ENCODE measurements at places on chromosomes 16 and 17.

DNA sequence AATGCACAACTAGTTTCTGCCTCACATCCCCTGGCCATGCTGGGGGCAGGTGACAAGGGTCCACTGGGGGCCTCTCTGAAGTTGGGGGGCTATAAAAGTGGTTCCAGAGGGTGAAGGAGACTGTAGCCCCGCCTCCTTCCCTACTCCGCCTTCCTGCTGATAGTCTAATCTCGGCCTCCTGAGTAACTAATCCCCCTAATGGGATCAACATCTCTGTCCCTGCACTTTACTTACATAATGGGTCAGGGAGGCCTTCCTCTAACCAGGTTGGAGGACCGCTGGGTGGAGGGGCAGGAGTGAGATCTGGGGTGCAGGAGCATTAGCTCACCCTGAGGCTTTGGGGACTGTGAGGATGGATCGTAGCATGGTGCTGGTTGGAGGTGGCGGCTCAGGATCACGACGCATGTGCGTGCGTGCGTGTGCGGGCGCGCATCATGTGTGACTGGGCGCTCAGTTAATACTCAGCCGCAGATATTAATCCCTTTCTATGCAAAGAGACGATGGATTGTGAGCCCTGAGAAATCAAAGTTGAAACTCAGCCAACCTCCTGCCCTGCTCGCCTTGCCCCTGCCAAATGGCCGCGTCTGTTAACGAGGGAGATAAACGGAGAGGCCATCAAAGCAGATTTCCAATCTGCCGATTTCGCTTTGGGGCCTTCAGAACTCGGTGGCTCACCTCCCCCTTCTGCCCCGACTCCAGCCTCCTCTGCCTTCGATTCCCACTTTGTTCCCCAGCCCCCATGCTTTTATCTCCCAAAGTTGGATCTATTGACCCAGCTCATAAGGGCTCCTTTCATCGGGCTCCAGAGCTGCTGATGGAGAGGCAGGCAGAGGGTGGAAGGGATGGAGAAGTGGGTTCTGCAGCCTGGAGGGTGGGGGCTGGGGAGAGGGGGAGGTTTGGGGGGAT, 107.3 kb downstream of the SDK2 start:
- no peaks in the 10 kb centered on the region for H3K36me3 ChIP-seq
- H3K4me1 ChIP-seq, result no peaks in the 10 kb centered on the region
- DNase-seq, result no peak
- H3K27ac ChIP-seq, result no peak overlapping the region
- H3K27me3 ChIP-seq, result no peaks in the 10 kb centered on the region

DNA sequence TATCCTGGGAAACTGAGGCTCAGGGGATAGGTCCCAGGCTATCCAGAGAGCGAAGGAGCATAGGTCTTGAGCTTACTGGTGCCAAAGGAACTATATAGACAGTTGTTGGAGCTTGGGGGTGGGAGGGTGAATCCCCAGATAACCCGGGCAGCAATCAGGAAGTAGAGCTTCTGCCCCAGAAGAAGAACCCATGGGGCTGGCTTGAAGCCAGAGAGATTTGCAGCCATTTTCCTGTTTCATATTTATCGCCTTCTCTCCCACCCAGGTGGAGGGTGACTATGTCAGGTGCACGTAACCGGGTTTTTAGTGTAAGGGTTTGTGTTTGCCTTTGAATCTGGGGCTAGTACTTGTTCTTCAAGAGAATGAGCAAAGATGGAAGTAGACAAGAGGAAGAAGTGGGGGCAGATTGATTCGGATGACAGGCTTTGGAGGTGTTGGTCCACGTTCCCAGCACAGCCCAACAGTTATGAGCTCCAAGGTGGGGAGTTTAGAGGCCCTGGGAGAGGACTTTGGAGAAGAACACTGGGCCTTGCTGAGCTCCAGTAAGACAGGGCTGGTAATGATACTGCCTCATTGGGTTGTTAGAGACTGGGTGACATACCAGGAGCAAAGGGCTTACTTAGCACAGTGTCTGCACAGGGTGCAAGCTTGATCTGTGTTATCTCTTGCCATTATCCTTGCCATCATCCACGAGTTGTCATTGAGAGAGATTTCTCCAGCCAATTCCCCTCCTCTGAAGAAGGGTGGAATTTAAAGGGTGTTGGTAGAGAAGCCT, 145.6 kb downstream of the CCDC182 start:
- H3K36me3 ChIP-seq, result peaks cover 4% of the 10 kb centered on the region
- H3K27ac ChIP-seq, result peak overlapping the region; percentile 88
- no peaks in the 10 kb centered on the region for H3K27me3 ChIP-seq
- no peak overlapping the region for H3K4me3 ChIP-seq
- H3K4me1 ChIP-seq, result peaks cover 54% of the 10 kb centered on the region

DNA sequence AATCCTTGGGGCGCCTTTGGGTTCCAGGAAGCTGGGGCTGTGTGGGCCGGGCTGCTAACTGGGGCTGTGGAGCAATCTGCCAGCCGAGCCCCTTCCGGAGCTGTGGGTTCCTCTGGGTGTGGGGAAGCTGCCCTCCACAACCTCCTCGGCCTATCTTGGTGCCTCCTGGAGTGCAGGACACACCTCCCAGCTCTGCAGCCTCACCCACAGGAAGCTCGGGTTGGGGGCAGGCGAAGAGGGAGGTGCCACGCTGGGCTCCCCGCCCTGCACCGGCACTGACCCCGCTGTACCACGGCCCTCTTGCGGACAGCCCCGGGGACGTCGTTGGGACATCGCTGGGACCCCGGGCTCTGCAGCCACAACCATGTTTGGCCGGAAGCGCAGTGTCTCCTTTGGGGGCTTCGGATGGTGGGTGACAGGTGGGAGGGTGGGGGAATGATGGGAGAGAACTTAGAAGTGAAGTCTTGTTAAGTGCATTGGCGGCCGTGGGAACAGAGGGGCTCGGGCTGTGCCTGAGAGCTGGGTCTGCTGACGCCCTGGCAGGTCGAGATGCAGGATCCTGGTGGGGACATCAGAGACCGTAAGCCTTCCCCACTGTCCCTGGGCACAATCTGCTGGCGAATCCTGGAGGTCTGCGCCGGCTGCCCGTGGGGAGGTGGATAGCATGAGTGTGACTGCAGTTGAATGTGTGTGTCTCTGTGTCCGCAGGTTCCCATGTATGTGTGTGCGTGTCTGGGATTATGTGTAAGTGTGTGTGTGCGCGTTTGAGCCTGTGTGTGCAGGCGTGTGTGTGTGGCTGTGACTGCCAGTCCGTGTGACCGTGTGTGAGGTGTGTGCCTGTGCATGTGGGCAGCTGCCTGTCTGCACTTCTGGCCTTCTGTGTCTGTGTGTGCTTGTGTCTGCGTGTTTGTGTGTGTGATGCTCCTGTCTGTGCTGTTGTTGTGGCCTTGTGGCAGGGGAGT, at the start of gene RAP1GAP2:
RAP1GAP2 (plus strand) TSS at position 275 of the 962 bp plus-strand sequence; CDS start at position 365, 90 bp downstream.
- no peak within 1 kb of the TSS for H3K27ac ChIP-seq
- peak within 1 kb of the TSS; percentile 79 for H3K4me3 ChIP-seq
- peaks cover 6% of the 10 kb centered on the region for H3K27me3 ChIP-seq
- no peaks in the 10 kb centered on the region for H3K36me3 ChIP-seq
- DNase-seq, result peak; percentile 79

DNA sequence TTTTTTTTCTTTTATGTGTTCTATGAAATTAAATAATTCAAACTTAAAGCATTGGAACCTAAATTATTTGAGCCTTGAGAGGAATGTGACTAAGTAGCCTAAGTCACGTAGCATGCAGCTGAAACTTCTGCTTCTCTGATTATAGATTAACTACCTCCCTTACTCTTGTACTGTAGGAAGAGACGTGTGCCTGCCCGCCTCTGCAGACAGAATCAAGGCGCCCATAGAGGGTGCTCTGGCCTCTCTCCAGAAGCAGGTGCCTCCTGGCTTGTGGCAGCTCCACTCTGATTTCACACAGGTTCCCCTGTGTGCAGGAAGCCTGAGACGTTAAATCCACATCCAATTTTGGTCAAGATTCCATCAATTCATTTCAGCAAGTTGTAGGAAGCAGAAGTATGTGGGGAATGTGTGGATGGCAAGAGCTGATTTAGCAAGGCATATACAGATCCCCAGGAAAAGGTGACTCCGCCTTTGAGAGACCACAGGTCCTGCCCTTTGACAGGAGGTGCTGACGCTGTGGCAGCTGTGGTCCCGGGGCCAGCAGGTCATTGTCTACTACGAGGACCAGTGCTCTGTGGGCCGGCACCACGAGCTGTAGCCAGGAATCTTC, 1418.8 kb downstream of the CDH11 start:
- no peaks in the 10 kb centered on the region for H3K27me3 ChIP-seq
- no peak for DNase-seq
- no peak overlapping the region for H3K4me3 ChIP-seq

- peaks cover 3% of the 10 kb centered on the region for H3K36me3 ChIP-seq
- H3K4me3 ChIP-seq, result no peak overlapping the region
- DNase-seq, result no peak
- H3K27me3 ChIP-seq, result no peaks in the 10 kb centered on the region
These were observed 30.6 kb downstream of the CENPV start for GRCh38 chr17:16322636-16323035.

DNA sequence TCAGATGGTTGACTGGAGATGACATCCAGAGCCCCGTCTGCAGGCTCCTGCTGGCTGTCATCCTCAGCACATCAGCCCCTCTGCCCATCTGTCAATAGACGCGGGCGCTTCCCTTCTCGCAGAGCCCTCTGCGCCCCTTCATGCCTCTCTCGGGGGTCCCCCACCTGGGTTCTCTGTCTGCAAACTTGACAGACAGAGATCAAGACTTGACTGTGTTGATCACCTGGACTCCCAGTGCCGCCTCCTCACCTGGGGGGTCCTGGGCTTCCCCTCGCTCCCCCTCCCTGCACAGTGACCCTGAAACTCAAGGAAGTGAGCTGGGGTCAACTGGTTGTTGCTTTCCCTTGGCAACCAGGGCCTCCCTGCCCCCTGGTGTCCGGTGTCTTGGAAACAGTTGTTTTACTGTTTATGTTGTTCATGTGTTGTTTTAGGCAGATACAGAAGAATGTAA, 31.9 kb downstream of the RNF213 start:
- no peak overlapping the region for H3K4me3 ChIP-seq
- H3K36me3 ChIP-seq, result peaks cover 28% of the 10 kb centered on the region
- no peaks in the 10 kb centered on the region for H3K27me3 ChIP-seq
- no peak for DNase-seq
- peaks cover 10% of the 10 kb centered on the region for H3K4me1 ChIP-seq
- H3K27ac ChIP-seq, result no peak overlapping the region

DNA sequence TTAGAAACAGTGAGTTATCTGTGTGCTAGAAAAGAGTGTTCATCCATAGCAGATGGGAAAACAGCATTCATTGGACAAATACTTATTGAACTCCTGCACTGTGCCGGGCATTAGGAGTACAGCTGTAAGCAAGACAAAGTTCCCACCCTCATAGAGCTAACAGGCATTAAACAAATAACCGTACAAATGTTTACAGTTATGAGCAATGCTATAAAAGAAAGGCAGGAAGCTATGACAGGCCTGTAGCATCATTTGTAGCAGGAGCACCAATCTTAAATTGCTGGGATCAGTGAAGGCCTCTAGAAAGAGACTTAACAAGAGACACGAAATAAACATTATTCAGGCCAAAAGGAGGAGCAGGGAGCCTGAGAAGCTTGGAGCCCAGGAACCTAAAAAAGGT, 15.6 kb downstream of the SDR42E1 start:
- DNase-seq, result no peak
- no peak overlapping the region for H3K4me3 ChIP-seq
- H3K4me1 ChIP-seq, result no peaks in the 10 kb centered on the region
- H3K36me3 ChIP-seq, result peaks cover 3% of the 10 kb centered on the region
- H3K27me3 ChIP-seq, result no peaks in the 10 kb centered on the region

- H3K4me3 ChIP-seq, result no peak overlapping the region
- H3K27ac ChIP-seq, result peak overlapping the region; percentile 75
- H3K36me3 ChIP-seq, result peaks cover 54% of the 10 kb centered on the region
These were observed 41.8 kb downstream of the BRD7 start for GRCh38 chr16:50326835-50327465.

- H3K4me3 ChIP-seq, result no peak overlapping the region
- peaks cover 26% of the 10 kb centered on the region for H3K27me3 ChIP-seq
- no peak for DNase-seq
- no peaks in the 10 kb centered on the region for H3K4me1 ChIP-seq
These were observed 16.2 kb downstream of the IRX5 start for GRCh38 chr16:54946909-54947308.

- no peaks in the 10 kb centered on the region for H3K27me3 ChIP-seq
- no peak overlapping the region for H3K4me3 ChIP-seq
- no peak for DNase-seq
These were observed 2.7 kb downstream of the UTP18 start for GRCh38 chr17:51263006-51263405.

DNA sequence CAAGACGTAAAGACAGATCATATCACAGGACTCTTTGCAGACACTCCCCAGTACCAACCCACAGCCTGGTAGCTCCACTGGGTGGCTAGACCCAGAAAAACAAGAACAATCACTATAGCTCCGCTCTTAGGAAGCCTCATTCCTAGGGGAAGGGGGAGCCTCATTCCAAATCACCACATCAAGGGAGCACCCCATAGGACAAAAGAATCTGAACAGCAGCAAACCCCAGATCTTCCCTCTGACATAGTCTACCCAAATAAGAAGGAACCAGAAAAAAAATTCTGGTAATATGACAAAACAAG, 237.8 kb downstream of the CEP112 start:
- H3K36me3 ChIP-seq, result no peaks in the 10 kb centered on the region
- no peaks in the 10 kb centered on the region for H3K4me1 ChIP-seq
- no peaks in the 10 kb centered on the region for H3K27me3 ChIP-seq
- no peak overlapping the region for H3K27ac ChIP-seq
- no peak overlapping the region for H3K4me3 ChIP-seq

DNA sequence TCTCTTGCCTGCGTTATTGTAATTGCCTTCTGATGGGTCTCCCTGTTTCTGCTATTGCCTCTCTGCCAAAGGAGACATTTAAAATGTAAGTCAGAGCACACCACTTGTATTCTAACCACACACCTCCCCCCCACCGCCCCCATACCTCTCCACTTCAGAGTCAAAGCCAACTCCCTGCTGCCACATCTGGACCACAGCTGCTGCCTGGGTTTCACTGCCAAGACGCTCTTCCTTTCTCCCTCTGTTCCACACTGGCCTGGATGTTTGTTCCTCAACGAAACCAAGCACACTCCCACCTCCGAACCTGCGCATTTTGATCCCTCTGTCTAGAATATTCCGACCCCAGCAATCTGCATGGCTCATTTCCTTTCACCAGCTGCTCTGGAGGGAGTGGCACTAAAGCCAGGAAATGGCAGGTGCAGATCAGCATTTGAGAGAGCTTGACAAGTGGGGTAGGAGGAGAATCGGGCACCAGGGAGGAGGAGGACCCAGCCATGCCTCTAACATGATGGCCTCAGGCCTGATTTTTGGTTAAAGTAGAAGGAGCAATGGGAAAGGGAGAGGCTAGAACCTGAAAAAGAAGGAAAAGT, 92.4 kb upstream of the HS3ST2 start:
- H3K4me1 ChIP-seq, result no peaks in the 10 kb centered on the region
- no peak for DNase-seq
- H3K4me3 ChIP-seq, result no peak overlapping the region
- H3K27ac ChIP-seq, result no peak overlapping the region

- no peaks in the 10 kb centered on the region for H3K4me1 ChIP-seq
- H3K36me3 ChIP-seq, result no peaks in the 10 kb centered on the region
- peaks cover 12% of the 10 kb centered on the region for H3K27me3 ChIP-seq
- H3K27ac ChIP-seq, result no peak overlapping the region
These were observed 377.8 kb downstream of the SOX9 start for GRCh38 chr17:72498364-72499210.

GRCh38 chr16:48201515-48202201, 42.4 kb upstream of the LONP2 start:
- no peak for DNase-seq
- peaks cover 10% of the 10 kb centered on the region for H3K27me3 ChIP-seq
- H3K27ac ChIP-seq, result no peak overlapping the region
- H3K36me3 ChIP-seq, result no peaks in the 10 kb centered on the region
- no peaks in the 10 kb centered on the region for H3K4me1 ChIP-seq
